M059J (cell line): ENCODE measurements at places on chromosomes 11 and 22. TPM values are rescaled to one million over a fixed set of nuclear protein-coding genes. Genes with fewer than 3 reads are reported as not detected.

DNA sequence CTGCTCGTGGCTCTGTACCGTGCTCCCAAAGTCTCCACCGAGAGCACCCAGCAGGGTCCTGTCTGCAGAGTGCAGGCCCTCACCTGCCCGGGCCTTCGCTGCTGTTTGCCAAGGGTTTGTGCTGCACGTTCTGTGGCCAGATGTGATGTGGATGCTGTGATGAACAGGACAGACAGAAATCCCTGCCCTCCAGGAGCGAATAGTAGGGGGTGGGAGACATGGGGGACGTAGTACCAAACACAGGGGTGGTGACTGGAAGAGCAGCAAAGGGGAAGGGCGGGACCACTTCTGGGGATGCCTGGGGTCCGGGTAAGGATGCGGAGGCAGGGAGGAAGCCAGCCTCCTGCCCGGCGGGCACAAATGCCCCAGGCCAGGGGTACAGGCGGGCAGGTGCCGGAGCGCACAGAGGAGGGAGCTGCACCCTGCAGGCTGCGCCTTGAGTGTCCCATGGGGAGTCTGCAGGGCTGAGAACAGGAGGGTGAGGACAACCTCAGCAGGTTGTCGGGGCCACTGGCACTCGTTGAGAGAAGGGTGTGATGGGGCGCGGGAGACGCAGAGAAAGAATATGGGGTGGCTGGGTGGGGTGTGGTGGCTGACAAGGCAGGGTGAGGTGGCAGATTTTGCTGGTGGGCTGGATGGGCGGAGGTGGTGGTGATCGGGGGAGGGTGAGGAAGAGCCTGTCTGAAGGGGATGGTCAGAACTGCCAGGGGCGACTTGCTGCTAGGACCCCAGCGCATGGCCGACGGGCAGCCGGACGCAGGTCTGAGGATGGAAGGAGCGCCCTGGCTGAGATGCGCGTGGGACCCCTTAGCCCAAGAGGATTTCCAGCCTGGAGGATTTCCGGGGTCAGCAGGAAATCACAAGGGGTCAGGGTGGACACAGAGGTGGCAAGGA, 16.3 kb upstream of the CTSD start:
- no peak for DNase-seq

- DNase-seq: peak; percentile 74
Measured at GRCh38 chr11:7892059-7892699, 38.9 kb downstream of the OR10A6 start.

The TMPRSS5 gene
- total RNA-seq: 0.12 and 0.67 TPM in 2 replicates

GRCh38 chr22:25702040-25702439, 39.9 kb upstream of the MYO18B start:
- peak; percentile 16 for DNase-seq

DNA sequence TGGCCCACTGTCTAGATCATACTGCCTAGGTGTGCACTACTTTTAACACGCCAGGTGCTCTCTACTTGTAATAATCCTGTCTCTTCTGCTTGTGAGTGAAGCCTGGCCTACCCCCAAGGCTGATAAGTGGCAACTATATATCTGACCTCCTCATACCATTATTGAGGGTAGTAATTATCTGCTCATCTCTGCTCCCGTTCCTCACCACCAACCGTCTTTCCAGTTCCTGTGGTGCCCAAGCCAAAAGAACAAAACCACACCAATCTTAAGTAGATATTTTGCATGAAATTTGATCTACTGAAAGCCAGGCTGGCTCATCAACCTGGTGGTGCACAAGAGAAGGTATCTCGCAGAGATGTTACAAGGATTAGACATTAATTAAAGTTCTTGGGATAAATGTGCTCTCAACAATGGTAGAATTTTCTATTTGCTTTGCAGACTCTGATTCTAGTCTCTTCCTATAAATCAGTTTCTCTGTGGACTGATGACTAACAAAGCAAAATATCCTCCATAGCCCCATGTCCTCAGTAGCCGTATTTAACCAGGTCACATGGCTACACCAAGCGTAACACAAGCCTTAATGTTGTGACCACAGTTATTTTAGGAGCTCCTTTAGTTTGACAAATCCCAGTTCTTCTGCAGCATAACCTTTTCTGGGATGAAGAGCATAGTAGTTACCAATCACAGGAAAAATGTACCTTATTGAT, 267.2 kb downstream of the NTM start:
- DNase-seq: peak; percentile 38

DNA sequence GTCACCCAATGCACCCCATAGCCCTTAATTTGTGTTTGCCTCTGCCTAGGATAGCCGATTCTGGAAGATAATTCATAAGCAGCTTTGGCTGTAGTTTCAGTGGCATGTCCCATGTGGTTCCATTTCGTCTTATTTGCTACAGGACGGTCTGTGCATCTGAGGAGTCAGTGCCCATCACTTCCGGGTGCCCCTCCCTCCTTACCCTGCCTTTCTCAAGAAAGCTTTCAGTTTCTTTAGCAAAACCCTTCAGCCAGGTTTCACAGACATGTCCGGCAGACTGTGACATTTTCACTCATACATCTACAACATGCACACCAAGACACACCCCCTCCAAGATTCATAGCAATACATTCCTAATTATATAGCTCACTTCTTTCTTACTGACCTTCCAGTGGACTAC, 14.3 kb downstream of the TP53AIP1 start:
- no peak for DNase-seq

The KLHL35 gene
- 1.7 and 7.2 TPM in 2 replicates for total RNA-seq

GRCh38 chr22:32204040-32204855, 625 bp downstream of the RFPL2 start:
- no peak for DNase-seq

DNA sequence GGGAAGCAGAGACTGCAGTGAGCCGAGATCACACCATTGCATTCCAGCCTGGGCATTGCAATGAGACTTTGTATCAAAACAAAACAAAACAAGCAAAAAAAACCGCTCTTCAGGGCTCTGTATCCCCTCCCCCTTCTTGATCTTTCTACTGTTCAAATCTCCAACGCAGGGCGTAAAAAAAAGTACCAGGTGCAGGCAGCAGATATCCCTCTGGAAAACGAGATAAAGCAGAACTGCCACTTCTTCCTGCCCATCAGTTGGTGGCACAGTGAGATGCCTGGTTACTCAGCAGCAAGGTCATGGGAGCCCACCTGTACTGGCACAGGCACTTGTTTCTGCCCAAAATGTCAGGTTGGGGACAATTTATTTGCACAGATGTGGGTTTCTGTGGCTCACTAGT, 11.2 kb downstream of the CCS start:
- no peak for DNase-seq

DNA sequence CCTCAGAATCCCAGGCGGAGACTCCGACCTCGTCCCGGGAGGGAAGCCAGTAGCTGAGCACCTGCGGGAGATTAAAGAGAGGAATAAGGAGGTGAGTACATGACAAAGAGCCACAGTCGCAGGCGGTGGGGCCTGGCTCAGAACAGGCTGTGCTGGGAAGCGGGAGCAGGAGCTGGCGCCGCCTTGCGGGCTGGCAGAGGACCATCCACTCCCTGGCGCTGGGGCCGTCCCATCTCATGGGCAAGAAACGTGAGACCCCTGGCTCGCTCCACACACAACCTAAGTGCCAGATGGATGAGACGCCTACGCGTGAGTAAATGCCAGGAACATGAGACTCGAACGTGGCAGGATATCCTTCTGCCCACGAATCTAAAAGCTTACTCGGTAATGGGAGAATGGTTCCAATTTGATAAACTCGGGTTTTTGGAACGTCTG, 6.3 kb downstream of the CEND1 start:
- DNase-seq: no peak

DNA sequence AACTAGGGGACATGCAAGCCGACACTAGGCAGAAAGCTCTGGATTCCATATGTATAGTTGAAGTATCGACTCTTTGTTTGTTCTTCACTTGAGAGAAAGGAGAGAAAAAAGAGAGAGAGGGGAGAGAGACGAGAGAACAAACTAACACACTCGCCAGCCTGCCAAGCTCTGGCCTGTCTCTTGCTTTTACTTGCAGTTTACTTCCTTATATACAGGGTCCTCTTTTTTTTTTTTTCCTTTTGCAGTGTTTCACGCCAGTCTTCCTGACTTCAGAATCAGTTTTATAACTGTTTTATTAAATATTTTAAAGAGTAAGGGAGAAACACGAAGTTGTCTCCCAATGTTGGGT, 19.9 kb downstream of the TEAD1 start:
- no peak for DNase-seq

- no peak for DNase-seq
Measured at GRCh38 chr11:93295921-93296575, 34.5 kb upstream of the DEUP1 start.

DNA sequence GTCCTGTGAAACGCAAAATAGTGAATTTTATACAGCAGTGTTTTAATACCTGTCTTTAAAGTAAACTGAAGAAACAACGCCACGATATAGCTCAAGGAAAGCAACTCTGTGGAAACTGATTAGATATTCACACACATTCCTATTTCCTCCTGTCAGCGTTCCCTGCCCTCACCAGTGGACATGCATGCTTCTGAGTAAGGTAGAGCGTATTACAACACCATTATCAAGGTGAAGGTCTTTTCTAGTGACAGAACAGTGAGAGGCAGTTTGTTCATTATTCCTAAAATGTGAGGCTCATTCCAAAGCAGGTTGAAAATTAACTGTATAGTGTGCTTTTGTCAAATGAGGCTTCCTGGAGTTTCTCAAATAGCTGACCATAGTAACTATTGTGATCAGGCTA, 153.1 kb downstream of the DDX10 start:
- DNase-seq: no peak

The NPAS4 gene
- not detected in 2 replicates for total RNA-seq
